AG04450 (cell line): ENCODE measurements at places on chromosomes 11 and 22.

DNA sequence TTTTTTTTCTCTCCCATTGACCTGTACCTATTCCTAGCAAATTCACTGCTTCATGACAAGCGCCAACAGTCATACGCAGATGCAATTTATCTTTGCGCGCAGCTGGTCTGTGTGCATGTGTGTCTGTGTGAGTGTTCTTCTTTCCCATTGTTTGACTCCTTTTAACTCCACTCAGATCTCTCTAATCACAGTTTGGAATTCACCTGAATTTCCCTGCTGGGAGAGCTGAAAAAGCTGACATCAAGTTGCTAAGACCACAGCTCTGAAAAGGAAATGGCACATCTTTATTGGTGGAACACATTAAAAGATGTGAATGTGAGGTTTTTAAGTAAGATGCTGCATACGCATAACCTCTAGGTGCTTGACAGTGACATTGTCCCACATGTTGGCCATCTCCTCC, 187.4 kb upstream of the MTMR2 start:
- DNase-seq = no peak

DNA sequence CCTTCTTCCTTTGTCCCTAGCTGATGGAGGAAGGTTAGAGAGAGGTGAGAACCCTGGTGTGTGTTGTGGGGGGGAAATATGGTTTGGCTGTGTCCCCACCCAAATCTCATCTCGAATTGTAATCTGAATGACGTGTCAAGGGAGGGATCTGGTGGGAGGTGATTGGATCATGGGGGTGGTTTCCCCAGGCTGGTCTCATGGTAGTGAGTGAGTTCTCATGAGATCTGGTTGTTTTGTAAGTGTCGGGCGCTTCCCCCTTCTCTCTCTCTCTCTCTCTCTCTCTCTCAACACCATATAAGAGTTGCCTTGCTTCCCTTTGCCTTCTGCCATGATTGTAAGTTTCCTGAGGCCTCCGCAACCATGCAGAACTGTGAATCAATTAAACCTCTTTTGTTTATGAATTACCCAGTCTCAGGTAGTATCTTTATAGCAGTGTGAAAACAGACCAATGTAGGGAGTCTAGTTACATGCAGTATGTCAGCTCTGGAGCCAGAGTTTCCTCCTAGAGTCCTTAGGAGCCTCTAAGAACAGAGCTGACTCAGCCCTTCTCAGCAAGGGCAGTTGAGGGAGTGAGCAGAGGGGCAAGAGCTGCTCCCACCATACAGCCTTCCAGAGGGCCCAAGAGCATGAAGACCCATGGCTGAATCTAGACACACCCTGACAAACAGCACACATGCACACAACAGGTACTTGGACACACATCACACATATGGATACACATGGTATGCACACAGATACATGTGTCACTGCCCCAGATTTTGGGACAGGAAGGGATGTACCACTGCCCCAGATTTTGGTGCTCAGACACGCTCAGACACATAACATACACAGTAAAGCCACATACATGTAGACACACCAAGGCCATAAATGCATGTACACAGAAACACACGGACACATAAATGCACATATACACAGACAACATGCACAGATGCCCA, 12.9 kb upstream of the LRRC32 start:
- no peak for DNase-seq

- no peak for DNase-seq
Observed at GRCh38 chr11:38100836-38101462, 1502.9 kb upstream of the RAG2 start.

- DNase-seq = no peak
Observed at GRCh38 chr11:1921574-1922141, 2.2 kb downstream of the TNNT3 start.

- no peak for DNase-seq
Observed at GRCh38 chr11:131662993-131663392, 292.6 kb downstream of the NTM start.

DNA sequence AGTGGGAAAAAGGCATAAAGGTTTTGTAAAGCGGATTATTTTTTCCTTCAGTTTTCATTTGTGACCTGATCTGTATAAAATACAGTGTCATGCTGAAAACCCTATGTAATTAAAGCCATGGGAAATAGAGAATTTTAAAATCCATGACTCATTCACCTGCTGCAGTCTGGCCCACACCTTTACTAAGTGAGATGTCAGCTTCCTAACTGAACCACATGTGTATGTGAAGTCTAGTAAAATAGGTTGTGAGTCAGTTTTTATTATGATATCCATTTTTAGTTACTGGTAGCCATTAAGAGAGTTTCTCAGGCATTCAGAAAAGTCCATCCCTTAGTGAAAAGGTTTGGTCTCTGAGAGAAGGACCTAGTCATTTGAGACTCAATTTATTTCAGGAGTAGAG, 60.9 kb downstream of the TRIM44 start:
- no peak for DNase-seq
